ENCODE measurements at places on chromosomes 4 and X. TPM values are rescaled to one million over a fixed set of nuclear protein-coding genes. Genes with fewer than 3 reads are reported as not detected.

DNA sequence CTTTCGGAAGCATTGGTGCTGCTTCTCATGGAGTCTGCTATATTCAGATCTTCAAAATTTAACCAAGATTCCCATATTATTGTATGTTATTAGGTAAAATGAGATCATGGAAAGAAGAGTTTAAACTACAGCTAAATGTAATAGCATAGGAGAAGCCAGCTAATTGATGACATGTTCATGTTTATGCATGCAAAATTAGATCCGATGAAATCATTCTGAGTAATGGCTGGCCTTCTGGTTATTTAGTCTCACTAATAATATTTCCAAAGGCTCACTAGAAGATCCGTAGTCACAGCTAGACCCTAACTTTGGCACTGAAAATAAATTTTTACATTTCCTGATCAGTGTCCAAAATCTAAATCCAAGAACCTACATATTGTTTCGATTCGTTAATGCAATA lies 19.8 kb upstream of the PHKA2 start:
- DNase-seq = no peak

Gene ARHGAP10
- 9.4 TPM for total RNA-seq

- DNase-seq = no peak
Measured at GRCh38 chr4:40933272-40934053, 183.7 kb downstream of the NSUN7 start.

DNA sequence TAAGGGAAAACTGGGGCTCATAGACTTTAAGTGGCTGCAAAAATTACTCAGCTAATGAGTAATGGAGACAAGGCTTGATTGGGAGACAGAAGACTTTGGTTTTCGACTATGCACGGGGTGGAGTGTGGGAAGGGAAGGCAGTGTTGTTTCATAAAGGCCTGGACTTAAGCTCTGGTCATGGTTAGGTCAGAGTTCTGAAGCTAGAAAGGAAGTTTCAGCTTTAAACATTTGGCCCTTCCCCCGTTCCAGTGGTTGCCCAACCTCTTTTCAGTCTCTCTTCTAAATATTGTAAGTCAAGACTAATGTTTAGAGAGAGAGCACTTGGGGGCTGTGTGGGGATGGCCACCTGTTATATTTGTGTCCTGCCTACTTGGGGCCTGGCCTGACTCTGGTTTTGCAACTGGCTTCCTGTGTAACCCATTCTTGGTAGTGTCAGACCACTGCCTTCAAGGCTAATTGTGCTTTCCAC lies 21.0 kb downstream of the MSN start:
- no peak for DNase-seq

- DNase-seq = no peak
Measured at GRCh38 chr4:89373394-89373793, 65.8 kb upstream of the GPRIN3 start.

- no peak for DNase-seq
Measured at GRCh38 chr4:161604516-161605300, 559.1 kb downstream of the FSTL5 start.

Gene ARMCX4
- total RNA-seq = 0.54 TPM

GRCh38 chr4:101348367-101348827 lies 1.1 kb upstream of the PPP3CA start:
- DNase-seq = no peak

Data from Daoy (cell line).